ENCODE measurements at places on chromosomes 5 and 9.

DNA sequence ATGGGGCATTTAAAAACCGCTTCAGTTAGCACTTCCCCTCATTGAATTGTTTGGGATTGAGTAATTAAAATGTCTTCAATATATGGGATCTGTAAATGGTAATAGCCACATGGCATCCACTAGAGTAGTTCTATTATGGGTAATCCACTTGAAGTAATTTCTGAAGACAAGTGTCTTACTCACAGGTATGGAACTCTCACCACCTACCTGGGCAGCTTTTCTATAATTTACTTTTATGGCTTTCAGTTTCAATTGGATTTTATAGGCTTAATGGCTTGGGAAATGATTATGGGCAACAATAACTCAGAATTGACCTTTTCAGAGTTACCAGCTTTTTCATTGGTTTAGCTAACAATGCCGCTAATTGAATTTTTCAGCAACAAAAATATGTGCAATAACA, 597.9 kb downstream of the PTPRD start:
- DNase-seq, result peak; percentile 98

GRCh38 chr9:27196383-27196782, 87.4 kb downstream of the TEK start:
- DNase-seq, result peak; percentile 18

GRCh38 chr9:36816371-36816770, 217.7 kb downstream of the PAX5 start:
- no peak for DNase-seq

GRCh38 chr9:129995409-129996160, 47.4 kb downstream of the FNBP1 start:
- DNase-seq, result no peak

- DNase-seq, result no peak
These were observed 18.9 kb downstream of the RPS23 start for GRCh38 chr5:82259172-82259800.

DNA sequence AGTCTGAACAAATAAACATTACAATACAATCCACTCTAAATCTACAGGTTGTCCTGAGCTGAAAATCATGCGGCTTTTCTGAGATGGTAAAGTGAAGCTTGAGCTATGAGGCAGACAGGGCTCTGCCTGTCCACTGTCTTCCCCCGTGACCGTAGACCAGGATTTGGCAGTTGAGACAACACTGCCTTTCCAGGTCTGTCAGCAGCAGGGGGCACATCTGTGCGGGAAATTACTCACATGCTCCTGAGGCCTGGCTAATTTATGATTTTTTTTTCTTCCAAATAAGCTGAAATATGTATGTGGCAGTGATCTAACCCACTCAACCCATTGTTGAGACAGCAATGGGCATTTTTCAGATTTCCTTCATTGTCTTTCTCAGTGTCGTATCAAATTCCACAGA, 307.9 kb downstream of the FBXL7 start:
- DNase-seq, result no peak

DNA sequence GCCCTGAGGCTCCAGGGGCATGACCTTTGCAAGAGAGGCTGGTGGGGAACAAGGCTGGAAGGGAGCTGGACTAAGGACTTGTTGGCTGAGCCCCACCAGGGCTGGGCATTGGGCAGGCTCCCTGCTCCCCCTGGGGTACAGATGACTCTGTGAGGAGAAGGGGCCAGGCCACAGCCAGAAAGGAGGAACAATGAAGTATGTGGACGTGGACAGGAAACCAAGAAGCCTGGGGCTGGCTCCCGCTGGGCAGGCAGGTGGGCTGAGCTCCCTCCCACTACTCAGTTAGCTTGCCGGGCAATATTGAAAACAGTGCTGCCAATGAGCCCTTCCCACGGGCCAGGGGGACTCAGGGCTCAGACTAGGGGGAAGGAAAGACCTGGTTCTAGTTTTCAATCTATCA, 66.1 kb upstream of the SPTLC1 start:
- no peak for DNase-seq

DNA sequence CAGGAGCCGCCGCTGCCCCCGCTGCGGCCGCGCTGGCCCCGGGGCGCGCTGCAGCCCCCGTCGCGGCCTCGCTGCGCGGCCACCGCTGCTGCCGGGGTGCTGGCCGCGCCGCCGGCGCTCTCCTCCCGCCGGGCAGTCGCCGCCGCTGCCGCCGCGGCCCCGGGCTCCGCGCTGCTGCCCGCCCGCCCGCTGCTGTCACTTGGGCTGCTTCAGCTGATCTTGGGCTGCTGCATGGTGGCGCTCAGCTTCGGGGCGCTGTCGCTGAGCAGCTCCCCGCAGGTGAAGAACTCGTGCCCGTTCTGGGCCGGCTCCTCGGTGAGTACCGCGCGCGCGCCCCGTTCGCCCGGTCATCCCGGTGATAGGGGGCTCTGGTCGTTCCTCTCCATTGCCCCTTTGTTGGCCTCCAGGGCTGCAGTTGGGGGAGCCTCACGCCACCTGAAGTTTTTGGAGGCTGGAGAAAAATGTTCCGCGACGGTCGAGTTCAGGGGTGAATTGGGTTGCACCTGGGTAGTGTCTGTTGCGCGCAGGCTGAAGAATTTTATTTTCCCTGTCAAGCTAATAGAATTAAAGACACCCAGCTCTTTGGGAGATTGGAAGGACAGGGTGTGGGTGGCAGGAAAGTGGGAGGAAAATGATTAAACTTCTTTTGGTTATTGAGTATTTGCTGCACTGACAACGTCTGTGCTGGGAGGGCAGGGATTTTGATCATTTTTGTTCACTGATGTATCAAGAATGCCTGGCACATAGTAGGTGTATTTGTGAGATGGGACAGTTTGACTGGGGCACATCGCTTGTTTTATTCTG, 596 bp downstream of the ENTREP1 start:
- DNase-seq, result no peak

GRCh38 chr9:4504250-4504649, 14.0 kb downstream of the SLC1A1 start:
- no peak for DNase-seq

DNA sequence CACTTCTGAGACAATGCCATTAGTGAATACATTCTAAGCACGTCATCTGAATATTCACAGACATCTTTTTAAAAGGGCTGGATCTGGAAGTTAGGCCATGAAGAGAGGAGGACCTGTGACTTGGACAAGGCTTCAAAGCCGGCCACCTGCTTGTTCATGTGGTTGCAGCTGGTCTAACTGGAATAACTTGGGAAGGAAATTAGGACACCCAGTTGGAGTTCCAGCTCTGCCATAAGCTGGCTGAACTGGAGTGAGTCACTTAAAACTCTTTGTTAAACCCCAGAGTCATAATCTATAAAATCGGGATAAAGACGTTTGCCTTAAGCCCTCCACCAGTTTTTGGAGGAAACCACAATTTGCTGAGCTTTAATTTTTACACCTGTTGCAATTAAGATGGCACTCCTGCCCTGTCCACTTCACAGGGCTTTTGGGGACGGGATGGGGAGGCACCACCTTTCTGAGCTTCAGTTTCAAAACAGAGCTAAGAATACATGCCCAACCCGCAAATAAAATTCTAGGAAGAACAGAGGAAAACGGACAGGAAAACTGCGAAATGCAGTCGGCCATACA, 536 bp upstream of the STX17 start:
- no peak for DNase-seq

DNA sequence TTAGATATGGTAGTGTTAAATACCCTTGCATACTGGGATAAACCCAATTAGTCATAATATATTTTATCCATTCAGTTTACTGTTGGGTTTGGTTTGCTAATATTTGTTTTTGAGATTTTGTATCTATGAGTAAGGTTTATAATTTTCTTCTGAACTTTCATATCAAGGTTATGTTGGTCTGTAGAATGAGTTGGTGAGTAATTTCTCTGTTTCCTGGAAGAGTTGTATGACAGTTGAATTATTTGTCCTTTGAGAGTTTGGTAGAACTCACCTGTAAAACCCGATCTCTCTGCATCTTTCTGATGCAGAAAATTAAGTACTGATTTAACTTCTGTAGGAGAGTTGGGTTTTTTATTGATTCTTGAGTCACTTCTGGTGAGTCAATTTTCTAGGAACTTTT, 20.4 kb downstream of the DDX4 start:
- DNase-seq, result no peak

DNA sequence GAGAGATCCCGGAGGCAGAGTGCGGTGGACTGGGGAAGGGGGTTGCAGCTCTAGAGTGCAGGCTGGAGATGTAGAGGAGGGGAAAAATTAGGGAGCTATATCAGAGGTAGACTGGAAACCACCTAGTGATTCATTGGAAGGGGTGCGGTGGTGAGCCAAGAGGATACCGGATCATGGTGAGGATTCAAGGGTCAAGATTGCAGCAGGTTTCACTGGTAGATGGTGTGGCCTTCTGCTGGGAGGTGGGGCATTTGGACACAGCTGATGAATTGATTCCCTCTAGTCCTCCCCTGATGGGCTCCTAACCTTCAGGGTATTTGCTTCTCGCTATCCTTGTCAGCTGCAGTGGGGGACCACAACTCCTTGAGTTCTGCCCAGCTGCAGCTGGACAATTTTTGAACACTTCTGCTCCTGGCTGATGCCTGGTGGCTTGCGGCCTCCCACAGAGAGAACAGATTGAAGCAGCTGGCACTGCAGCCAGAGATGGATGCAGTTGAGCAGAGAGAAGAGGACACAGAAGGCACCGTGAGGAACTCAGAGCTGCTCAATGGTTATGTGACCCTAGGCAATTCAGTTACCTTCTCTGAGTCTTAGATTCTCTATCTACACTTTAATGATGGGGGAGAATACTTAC, 134.4 kb upstream of the ABCA1 start:
- no peak for DNase-seq

GRCh38 chr5:109479260-109479860, 69.6 kb upstream of the PJA2 start:
- DNase-seq, result no peak

GRCh38 chr5:8634219-8634618, 765.3 kb downstream of the MTRR start:
- no peak for DNase-seq

DNA sequence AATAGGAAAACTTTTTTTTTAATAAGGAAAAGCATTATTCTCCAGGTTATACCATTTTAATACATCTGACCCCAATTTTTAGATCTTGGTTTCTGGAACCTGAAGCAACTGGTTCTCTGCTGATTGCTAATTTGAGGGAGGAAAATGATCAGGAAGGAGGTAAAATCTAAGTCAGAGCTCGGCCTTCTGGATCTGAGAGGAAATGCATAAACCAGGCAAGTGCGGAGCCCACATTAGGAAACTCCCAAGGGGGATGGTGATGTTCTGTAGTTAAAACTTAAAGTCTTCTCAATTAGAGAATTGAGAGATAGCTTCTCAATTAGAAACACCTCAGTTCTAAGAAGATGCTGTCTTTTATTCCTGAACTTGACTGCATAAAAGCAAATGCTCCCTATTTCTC, 113.5 kb downstream of the TSSK1B start:
- DNase-seq, result no peak

DNA sequence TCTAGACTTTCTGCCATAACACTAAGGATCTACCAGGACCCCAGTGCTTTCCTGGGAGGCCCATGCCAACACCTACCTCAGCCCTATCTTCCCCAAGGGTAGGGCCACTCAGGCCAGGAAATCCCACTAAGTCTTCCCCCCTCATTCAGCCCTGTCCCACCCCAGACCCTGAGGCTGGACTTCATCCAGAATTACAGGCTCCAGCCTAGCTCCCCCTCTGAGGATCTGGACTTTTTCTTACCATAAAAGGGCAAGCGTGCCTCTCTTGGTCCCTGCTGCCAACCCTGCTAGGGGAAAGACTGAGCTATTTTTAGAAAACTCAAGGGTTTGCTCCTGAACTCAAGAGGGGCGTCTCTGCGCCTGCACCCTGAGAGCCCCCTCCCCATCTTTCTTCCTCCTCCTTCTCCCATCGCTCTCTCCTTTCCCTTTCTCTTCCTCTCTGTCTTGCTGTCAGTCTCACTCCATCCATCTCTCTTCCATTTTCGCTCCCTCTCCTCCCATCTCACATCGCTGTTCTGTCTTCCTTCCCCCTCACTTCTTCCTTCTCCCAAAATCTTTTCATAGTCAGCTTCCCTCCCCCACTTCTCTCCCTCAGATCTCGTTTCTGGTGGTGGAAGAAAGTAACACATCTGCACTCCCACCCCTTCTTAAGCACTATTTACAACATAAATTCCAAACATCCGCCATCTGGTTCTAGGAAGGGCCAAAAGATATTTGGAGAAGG, 38.1 kb upstream of the IL17B start:
- DNase-seq, result no peak

DNA sequence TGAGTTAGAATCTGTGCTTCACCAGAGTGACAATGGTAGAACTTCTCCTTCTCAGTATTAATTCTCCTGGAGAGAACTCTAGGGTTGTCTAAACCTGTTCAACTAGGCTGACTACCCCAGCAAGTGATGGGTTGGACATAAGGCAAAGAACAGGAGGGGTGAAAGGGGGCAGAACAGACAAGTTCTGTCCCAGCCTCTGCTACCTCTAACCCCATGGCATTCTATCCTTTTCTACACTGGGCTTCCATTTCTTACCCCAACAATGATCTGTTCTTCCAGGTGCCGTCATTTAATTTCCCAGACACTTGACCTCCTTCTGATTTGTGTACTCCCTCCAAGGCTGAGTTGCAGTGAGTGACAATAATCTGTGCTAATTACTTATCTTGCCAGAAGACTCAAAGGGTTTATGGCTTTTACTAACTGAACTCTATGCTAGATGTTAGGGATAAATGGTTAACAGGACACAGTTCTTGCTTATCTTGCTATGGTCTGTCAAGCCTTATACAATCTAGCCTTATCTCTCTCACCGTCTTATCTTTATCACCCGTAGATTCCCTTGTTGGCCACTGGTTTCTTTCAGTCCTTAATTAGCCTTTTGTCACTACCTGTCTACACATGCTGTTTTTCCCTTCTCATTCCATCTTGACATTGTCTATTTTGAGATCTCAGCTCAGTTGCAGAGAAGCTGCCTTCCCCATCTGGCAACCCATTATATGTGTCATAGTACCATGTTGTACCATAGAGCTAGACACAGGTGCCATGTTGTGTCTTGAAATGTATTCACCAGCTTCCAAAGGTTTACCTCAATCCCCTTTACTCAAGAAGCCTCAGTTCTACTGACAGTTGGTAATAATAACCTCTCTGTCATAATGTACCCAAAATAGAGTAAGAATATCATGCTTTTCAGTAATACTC, 10.0 kb upstream of the MATR3 start:
- DNase-seq, result no peak

GRCh38 chr9:132994410-132995120, 16.1 kb downstream of the GFI1B start:
- DNase-seq, result no peak

Data from NCI-H1436 (cell line).